Spinal cord (tissue), 10 donors: ENCODE measurements at places on chromosomes 5 and 9. TPM values are rescaled to one million over a fixed set of nuclear protein-coding genes. Genes with fewer than 3 reads are reported as not detected.

C5 gene
- 4.5 TPM for polyA plus RNA-seq

MYMK gene
- polyA plus RNA-seq = not detected

IL13 gene
- polyA plus RNA-seq = not detected

NR5A1 gene
- 0.08 TPM for polyA plus RNA-seq

WWC1 gene
- 47.1 TPM for polyA plus RNA-seq

DNA sequence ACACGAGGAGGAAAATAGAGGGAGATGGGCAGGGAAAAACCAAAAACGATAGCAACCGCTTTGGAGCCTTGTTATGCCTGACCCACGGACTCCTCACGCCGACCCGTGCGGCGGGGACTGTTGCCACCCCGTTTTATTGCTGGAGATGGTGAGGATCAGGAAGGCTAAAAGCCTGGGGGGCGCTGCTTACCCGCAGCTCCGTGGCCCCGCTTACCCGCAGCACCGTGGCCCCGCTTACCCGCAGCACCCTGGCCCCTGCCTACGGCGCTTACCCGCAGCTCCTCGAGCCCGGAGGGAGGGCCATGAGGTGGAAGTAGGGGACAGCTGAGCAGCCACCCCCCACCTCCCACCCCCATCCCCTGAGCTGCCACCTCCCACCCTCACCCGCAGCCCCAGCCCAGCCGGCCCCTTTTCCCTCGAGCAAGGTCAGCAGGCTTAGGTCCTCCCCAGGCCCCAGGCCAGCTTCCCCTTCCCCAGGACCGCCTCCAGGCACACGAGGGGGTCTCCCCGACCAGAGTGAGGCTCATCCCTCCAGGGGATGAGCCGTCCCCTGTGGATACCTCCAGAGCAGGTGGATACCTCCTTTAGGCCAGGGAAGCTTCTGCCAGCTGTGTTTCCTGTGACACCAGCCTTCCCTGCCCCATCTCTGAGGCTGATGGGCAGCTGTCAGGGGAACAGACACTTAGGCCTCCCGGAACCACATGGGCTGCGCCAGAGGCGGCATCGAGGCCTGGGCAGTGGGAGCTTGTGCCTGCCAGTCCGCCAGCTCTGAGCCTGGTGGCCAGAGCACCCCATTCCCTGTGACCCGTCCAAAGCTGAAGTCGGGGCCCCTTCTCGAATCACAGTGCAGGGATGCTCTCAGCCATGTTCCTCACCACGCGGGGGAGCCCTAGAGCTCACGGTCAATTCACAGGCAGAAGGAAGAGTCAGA, 92.3 kb downstream of the LMX1B start:
- no peak for DNase-seq

DNA sequence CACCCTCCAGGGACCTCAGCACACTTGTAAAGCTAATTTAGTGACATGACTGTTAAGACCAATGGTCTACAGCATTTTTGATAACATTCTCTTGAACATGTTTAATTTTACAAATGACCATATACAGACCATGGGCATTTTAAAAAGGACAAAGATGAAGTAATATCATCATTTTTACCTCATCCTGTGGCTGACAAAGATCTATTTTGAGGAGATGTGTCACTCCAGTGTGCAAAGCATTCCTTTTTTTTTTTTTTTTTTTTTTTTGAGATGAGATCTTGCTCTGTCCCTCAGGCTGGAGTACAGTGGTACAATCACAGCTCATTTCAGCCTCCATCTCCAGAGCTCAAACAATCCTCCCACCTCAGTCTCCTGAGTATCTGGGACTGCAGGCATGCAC, 118.2 kb upstream of the TBC1D2 start:
- no peak for DNase-seq

GRCh38 chr5:13735691-13736090, 208.8 kb downstream of the DNAH5 start:
- DNase-seq = no peak

- DNase-seq = no peak
Observed at GRCh38 chr5:93601071-93601801, 18.2 kb downstream of the NR2F1 start.

GRCh38 chr9:113164536-113165300, 13.9 kb downstream of the SLC31A2 start:
- no peak for DNase-seq

GRCh38 chr5:11903121-11903613, 1.1 kb downstream of the CTNND2 start:
- peak; percentile 90 for DNase-seq

DNA sequence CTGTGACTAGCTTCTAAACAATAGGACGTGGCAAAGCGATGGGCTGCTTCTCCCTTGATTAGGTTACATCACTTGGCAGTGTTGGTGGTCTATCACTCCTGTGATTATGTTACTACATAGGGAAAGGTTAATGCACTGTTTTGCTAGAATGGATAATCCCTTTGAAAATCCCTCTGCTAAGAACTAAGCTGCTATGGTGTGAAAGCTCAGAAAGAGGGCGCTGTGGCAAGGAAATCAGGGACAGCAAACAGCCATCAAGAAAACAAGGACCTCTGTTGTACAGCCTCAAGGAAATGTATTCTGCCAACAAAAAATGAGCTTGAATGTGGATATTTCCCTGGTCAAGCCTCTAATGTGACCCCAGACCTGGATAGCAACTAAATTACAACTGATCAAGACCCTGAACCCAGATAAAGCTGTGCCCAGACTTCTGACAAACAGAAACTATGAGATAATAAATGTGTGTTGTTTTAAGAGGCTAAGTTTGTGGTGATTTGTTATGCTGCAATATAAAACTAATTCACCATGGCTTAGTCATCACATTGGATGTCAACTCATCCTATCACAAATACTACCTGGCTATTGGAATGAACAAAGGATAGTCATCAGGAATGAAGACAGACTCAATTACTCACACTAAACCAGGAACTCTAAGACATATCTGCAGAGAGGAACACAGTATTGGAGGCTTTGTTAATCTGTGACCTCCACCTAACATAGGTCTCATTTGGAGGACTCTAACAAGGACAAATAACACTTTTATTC, 1215.9 kb downstream of the EFNA5 start:
- no peak for DNase-seq

GRCh38 chr5:141641634-141642267, 5.0 kb downstream of the RELL2 start:
- DNase-seq = no peak

GRCh38 chr5:100634937-100635534, 99.9 kb downstream of the FAM174A start:
- DNase-seq = no peak

GRCh38 chr5:142918959-142919635, 148.9 kb downstream of the ARHGAP26 start:
- no peak for DNase-seq

DNA sequence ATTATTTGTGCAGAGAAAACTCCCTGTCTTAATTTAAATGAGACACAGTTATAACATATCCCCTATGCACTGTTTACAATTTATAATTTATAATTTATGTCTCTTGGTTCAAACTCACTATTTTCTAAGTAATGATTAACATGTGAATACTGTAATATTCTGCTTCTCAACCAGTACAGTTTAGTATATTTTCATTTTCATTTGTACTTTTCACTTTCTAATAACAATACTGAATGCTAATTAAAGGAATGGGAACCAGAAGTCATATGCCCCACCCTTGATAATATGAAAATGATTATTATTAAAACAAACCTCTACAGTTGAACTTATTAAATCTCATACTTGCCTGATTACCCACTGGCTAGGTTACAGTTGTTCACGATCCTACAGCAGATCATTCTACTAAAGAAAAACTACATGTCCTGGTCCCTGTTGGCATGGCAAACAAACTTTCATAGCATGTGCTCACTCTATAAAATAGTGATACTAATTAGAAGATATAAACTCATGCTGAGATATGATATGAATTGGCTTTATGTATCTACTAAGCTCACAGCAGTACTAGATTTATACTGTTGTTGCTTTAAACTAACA, 66.4 kb downstream of the POU5F2 start:
- DNase-seq = no peak

GRCh38 chr5:148904440-148904839, 78.0 kb downstream of the ADRB2 start:
- DNase-seq = peak; percentile 42

DNA sequence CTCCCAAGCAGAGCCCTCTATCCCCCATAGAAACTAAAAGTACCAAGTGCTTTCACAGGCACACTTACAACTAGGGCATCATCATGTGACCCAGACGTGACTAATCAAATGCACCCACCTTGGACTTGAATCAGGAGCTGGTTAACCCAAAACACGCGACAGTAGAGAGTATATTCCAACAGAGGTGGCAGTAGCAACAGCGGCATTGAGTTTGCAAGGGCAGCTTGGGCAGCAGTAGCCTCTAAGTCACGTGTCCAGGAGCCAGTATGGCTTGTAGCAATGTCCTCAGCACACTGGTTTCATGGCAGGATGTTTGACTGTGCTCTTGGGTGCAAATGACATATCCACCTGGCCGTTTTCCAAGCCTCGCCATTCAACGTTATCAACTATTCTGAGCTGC, 73.4 kb upstream of the DNAH5 start:
- no peak for DNase-seq

- no peak for DNase-seq
Observed at GRCh38 chr5:157327771-157328170, 61.8 kb downstream of the CYFIP2 start.

- DNase-seq = no peak
Observed at GRCh38 chr9:78363221-78363620, 66.3 kb downstream of the PSAT1 start.

- no peak for DNase-seq
Observed at GRCh38 chr5:56983593-56984361, 31.9 kb upstream of the MIER3 start.

GRCh38 chr9:94847486-94847885, 121.0 kb downstream of the AOPEP start:
- no peak for DNase-seq

DNA sequence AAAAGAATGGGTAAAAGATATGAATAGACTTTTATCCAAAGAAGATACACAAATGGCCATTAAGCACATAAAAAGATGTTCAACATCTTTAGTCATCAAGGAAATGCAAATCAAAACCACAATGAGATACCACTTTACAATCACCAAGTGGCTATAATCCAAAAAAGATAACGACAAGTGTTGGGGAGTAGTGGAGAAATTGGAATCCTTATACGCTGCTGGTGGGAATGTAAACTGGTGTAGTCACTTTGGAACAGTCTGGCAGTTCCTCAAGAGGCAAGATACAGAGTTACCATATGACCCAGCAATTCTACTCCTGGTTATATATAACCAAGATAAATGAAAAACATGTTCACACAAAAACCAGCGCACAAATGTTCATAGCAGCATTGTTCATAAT, 234.9 kb downstream of the SPATA31D1 start:
- DNase-seq = no peak

GRCh38 chr9:86079421-86079831, 19.9 kb downstream of the GOLM1 start:
- no peak for DNase-seq

DNA sequence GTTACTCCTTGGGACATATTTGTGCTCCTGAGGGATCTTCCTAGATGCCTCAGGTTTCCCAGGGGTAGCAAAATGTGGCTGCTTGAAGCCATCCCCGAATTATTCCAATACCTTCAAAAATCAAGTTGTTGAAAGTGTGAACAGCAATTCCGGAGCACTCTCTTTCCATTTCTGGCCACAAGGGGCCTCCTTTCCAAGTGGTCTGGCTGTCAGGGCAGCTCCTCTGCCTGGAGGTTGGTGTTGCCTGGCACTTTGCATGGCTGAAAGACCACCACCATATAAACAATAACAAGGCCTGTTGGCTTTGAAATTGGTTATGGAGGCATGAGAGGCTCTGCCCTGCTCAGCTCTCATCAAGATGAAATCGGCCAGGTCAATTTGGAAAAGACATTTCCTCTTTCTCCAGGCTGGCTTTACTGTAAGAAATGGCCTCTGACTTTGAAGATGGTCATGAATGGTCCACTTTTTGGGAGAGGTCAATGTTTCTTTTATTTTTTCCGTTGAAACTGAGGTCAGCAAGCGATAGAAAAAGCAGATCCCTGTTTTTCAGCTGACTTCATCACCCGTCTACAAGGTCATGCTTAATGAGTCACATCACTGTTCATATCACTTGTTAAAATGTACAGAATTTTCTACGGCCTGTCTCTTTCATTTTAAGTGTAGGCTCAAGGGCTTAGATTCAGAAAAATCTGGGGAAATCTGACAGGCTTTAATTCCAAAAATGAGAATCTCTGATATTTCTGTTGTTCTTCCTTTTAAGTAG, 481.1 kb upstream of the ZNF608 start:
- DNase-seq = no peak
